Natural killer cell (primary cell): ENCODE measurements at places on chromosomes 6 and 20. TPM values are rescaled to one million over a fixed set of nuclear protein-coding genes. Genes with fewer than 3 reads are reported as not detected.

- no peaks in the 10 kb centered on the region for H3K27me3 ChIP-seq
- peak; percentile 79 for DNase-seq
- H3K4me1 ChIP-seq: peaks cover 8% of the 10 kb centered on the region
These were observed 76.2 kb downstream of the ATXN1 start for GRCh38 chr6:16684896-16685554.

DNA sequence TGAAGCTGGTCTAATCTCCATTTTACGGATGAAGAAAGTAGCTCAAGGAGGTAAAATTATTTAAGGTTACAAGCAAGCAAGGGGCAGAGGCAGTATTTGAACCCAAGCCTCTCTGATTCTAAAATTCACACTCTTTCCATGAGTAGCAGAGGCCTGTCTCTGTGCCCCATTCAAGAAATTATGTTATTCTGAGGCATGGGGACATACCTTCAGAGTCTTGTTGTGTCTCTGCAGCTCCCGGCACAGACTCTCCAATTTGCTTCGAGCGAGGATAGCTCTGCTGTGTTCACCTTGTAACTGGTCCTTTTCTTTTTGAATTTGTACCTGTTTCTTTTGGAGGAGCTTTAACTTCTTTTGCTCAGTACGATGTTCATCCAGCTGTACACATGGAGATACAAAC is 21.5 kb downstream of the TXLNB start:
- no peaks in the 10 kb centered on the region for H3K36me3 ChIP-seq
- H3K27ac ChIP-seq: peak overlapping the region; percentile 54
- H3K4me3 ChIP-seq: no peak overlapping the region

Gene COL9A1
- total RNA-seq: not detected

Gene NKX2-2
- total RNA-seq: not detected

Gene RUNX2
- total RNA-seq: 19.2 TPM
